ENCODE measurements at places on chromosomes 4 and X.
A peak's percentile ranks its signal among the peaks of the same experiment; 100 is the strongest.

- no peak for DNase-seq
Observed at GRCh38 chrX:6311540-6311939, 82.9 kb upstream of the NLGN4X start.

DNA sequence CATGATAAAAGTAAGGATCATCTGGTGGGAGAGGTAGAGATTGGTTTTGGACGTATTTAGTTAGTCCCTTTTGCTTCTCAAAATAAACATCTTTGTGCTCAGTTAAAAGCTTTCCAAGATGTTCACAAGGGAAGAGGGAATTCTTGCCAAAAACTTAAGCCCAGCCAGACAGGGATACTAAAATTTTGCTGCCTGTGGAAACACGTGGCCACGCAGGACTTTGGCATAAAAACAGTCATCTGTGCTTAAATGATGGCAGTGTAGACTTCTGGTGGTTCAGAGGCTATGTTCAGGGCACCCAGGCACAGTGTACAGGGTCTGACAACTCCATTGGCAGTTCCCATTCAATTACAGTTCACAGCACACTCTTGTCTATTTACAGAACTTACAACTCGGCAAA is 93.2 kb upstream of the JADE1 start:
- DNase-seq = no peak

GRCh38 chr4:175447016-175447415 is 365.0 kb downstream of the GPM6A start:
- no peak for DNase-seq

DNA sequence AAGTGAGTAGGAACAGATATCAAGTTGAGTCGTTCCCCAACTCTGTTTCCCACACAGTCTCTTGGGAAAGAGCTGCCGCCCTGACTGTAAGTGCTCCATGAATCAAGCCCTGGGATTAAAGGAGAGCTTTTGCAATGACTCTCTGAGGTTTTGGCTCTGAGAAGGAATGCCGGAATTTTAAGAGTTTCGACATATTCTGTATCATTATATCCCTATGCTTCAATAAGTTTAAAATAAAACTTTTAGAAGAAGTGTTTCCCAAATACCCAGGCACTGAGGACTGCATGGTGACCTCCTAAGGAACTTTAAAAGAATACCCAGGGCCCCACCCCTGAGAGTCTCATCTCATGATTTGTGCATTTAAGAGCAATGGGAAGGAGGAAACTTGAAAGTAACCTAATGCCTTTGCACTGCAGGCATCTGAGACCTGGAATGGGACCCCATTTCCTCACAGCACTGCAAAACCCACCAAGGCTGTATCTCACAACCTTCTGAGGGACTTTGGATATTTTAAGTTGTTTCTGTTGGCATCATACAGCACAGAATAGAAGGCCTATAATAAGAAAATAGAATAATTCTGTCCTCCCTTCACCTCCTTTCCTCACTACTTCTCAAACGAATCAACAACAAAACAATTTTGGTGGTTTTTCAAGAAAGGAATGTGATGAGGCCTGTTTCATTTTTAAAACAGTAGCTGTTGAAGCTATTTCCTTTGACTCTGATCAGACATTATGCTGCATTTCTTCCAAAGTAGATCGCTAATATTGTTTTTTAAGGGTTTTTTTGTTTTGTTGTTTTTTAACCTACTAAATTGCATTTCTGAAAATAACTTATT is 121.2 kb downstream of the GASK1B start:
- DNase-seq = no peak

DNA sequence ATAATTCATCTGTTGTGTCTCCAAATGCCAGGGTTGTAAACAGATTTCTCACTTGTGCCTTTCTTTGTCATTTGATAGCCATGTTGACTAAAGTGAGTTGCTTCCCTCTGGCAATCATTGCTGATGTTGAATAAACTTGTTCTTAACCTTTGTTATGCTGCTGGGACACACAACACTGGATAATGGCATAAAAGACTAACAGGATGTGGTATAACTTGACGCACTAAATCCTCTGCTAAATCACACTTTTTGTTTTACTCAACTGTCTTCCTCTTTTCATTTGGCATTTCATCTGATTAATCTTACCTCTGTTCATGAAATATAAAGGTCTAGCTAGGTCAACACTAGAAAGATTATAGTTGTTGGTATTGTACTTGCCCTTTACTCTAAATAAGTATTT is 17.6 kb upstream of the CXCL5 start:
- no peak for DNase-seq

GRCh38 chr4:75830906-75831305 is 71.3 kb downstream of the PPEF2 start:
- DNase-seq = no peak

GRCh38 chrX:50941638-50942037 is 31.1 kb downstream of the BMP15 start:
- no peak for DNase-seq

- no peak for DNase-seq
Observed at GRCh38 chr4:121706595-121707021, 9.8 kb upstream of the ANXA5 start.

GRCh38 chrX:137031517-137032340 is 2.1 kb downstream of the GPR101 start:
- DNase-seq = no peak

DNA sequence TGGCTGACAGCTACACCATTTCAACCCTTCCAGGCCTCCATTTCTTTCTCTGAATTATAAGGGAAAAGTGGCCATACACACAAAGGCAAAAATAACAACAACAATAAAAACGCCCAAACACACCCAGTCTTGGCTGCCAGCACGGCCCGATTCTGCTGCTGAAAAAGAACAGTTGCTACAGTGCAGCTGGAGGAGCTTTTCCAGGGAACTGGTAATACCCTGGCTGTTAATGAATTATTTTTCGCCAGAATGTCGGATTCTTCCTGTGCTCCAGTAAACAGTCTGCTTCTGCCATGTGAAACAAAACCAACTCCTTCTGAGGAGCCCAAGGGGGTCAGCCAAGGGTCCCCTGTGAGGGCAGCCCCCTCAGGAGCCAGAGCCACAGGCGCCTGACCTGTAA is 6.6 kb downstream of the RAI2 start:
- no peak for DNase-seq

DNA sequence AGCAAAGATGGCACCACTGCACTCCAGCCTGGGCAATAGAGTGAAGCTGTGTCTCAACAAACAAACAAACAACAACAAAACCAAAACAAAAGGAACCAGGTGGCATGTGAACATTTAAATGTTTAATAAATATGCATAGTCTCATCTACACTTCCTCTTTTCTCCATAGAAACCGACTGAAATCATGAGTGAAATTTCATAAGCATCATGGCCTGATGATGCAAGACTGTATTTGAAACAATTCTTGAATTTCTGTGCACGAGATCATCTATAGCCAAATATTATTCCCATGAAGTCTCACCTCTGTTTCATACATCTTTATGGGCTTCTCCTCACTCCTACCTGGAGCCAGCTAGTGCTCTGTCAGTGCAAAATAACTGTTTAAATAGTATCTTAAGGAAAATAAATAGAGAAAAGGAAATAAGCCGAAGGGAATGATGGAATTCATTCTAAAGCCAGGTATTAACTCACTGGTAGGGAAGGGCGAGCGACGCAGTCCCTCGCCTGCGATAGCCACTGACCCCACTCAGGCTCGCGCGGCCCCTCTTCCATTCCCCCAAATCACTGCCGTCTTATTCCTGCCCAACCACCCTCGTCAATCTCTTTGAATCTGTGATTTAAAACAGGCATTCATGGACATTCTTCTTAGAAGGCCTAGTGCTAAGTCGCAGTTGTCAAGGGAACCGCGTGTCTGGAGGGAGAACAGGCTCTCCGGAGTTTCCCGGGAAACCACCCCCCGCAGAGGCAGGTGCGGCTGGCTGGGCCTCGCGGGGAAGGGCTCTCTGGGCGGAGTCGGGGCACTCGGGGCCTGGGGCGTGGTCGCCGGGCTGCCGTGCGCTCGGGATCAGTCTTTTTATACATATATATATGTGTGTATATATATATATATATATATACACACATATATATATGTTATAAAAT is 52.4 kb upstream of the TRIM2 start:
- peak; percentile 58 for DNase-seq

GRCh38 chr4:109111031-109111430 is 191.4 kb downstream of the COL25A1 start:
- DNase-seq = no peak

- no peak for DNase-seq
Observed at GRCh38 chrX:131262738-131263679, 26.1 kb downstream of the IGSF1 start.

GRCh38 chr4:74659576-74660411 is 134.5 kb downstream of the BTC start:
- DNase-seq = no peak

GRCh38 chrX:69028006-69028760 is 137.1 kb downstream of the PJA1 start:
- DNase-seq = no peak
